Fibroblast of villous mesenchyme (primary cell): ENCODE measurements at places on chromosomes 16 and 17.

DNA sequence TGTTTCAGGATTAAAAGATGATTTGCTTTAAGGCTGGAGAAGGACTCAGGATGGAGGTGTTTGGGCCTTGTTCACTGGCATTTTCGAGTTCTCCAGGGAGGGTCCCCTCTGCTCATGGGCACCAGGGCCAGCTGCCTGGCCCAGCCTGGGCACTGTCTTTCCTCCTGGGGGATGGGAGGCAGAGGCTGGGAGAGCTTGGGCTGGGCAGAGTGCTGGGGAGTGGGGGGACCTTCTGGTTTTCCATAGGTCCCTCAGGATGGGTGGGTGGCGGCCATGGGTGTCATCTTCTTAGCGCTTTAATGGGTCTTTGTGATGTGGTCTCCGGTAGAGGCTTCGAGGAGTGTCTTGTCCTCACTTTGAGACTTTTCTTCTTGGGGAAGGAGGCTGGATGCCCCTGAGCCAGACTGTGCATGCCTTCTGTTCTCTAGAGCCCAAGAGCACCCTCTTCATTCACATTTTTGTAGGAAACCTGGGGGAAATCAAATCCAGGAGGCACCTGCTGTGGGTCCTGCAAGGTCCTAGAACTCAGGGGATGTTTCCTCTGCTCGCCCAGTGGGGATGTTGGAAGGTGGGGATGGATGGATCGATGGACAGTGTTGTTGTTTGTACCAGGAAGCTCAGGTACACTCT, 5.7 kb downstream of the NKD1 start:
- no peak for DNase-seq

GRCh38 chr17:2723505-2723996, 12.0 kb upstream of the CLUH start:
- no peak for DNase-seq

GRCh38 chr16:20829536-20829935, 23.2 kb downstream of the REXO5 start:
- no peak for DNase-seq

DNA sequence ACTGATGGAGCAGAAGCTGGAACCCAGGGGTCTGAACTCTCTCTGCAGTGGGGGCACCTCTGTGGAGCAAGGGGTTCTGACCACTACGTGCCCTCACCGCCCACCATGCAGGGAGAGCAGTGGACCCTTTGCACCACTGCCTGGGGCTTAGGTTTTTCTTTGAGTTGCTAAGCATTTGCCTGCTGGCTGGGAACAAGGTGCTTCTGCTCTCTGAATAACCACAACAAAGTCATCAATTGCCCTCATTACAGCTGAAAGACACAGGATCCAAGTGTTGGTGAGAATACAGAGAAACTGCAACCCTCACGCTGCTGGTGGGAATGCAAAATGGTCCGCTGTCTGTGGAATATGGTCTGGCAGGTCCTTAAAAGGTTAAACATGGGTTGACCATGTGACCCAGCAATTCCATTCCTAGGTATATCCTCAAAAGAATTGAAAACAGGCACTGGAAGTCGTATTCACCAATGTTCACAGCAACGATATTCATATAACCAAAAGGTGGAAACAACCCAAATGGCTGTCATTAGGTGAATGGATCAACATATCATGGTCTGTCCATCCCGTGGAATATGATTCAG, 22.8 kb downstream of the NLRC3 start:
- DNase-seq: no peak

DNA sequence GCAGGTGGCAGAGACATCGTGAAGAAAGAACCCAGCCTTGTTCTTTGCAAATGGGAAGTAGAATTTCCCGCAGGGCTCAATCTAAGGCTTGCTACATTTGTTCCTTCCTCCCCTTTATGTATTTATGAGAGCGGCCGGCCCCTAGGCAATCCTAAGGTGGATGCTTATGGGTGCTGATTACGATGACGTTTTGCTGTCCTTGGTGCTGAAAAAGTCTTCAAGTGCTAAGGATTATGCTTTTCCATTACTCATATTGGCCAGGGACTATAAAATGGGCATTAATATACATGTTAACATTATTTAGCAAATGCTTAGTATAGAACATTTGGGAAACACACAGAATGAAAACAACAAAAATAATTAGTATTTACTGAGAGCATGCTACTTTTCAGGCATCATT, 313.3 kb upstream of the XYLT1 start:
- DNase-seq: peak; percentile 58

DNA sequence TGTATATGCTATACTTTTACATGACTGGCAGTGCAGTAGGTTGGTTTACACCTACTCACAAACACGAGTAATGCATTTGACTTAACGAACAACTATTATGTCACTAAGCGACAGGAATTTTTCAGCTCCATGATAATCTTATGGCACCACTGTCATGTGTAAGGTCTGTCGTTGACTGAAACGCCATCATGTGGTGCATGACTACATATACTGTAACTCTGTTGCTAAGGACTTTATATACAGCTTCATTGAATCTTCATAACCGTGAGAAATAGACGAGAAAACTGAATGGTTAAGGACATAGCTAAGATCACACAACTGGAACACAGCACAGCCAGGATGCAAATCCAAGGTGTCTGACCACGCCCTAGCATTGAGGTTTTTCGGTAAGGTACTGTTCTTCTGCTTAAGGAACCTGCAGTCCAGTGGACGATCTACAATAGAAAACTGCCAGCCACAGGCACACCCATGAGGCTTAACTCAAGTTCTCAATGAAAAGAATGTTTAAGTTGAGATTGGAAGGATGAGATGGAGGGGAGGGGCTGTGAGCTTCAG, 3.3 kb downstream of the CFAP20 start:
- DNase-seq: peak; percentile 35

DNA sequence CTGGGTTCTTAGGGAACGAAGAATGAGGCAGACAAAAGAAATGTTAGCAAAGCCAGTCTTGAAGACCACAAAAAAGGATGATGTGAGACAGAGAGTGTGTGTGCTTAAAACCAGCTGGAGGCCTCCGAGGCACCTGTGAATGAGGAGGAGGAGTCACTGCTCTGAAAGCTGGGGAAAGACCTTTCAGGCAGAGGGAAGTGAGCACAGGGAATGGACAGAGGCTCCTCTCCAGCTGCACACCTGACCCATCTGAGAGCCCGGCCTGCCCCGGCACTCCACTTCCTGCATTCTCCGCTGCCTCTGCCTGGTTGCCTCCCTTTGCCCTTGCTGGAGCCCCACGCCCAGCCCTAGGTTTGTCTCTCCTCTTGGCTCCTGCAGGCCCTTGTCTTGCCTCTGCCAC, 55.2 kb upstream of the SREBF1 start:
- no peak for DNase-seq

DNA sequence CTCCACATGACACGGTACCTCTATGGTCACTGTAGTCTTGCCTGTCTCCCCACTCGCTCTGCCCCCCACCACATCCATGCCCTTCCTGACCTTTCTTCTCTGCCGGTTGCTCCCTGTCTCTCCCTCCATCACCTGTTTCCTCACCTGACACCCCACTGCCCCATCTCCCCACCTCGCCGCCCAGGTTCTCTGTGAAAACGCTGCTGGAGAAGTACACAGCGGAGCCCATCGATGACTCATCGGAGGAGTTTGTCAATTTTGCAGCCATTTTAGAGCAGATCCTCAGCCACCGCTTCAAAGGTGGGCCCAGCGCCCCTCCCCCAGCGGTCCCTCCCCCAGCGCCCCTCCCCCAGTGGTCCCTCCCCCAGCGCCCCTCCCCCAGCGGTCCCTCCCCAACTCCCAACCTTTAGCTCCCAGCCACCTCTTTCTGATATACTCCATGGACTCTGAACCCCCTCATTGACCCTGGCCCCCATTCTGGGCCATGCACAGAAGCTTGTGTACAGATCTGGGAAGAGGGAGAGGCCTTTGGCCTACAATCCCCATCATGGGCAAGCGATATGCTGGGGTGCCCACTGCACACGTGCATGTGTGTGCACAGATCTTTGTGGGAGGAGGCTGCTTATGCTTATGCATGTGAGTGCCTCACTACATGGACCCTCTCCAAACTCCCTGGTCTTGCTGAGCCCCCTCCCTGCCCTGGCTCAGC, 4.1 kb downstream of the RUNDC3A start:
- no peak for DNase-seq

- DNase-seq: no peak
Measured at GRCh38 chr16:57759541-57760356, 24.2 kb downstream of the KATNB1 start.

GRCh38 chr17:75830164-75831031, 13.8 kb downstream of the UNC13D start:
- DNase-seq: no peak

GRCh38 chr17:29159306-29159860, 20.8 kb downstream of the MYO18A start:
- DNase-seq: peak; percentile 52

DNA sequence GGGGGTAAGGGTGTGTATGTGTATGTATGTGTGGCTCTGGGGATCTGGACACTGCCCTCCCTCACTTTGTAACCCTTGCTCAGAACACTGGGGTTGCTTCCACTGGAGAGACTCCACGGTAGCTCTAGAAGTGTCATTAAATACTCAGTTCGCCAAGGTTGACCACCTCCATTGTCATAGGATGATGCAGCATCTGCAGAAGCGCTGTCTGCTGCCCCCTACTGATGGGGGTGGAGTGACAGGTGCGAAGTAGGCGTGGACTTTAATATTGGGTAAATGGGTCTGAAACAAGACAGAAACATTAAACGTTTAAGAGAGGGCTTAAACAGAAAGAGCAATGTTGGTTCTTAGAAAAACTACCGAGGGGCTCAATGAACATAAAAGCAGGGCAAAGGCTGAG, 35.5 kb upstream of the STAC2 start:
- DNase-seq: no peak

DNA sequence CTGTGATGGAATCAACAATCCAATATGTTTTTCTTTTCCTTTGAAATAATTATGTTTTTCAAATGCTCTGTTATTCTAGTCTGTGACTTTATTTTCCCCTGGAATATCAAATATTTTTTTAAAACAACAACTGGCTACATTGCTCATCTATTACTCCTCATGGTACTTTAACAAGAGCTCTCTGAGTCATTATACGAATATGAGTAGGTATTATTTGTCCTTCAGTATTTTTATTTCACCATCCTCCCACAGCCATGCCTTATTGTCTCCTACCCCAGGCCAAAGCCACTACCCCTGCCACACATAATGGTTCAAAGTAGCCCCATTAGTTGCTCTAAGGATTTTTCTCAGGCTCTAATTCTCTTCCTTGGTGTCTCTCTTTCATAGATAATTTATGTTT, 1572.3 kb downstream of the CDH8 start:
- DNase-seq: no peak

GRCh38 chr16:84874004-84874435, 54.2 kb downstream of the CRISPLD2 start:
- no peak for DNase-seq

GRCh38 chr17:34930283-34930682, 31.0 kb downstream of the CCT6B start:
- DNase-seq: no peak

GRCh38 chr16:67129422-67129821, 19.7 kb downstream of the PHAF1 start:
- no peak for DNase-seq

DNA sequence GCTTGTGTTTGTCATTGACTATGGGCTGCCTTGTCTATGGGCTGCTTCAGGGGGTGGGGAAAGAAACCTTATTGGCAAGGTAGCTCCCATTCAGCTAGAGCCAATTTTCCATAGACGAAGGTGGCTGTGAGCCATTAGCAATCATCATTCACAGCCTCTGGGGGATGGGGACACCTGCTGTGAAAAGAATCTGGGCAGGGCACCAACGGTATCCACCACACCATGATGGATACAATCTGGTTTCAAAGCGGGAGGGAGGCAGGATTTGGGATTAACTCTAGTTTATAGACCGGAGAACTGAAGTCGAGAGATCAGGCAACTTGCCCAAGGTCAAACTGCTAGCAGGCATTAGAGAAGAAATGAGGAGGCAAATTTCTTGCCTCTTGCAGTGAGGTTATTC, 182.3 kb downstream of the SHISA9 start:
- DNase-seq: no peak

DNA sequence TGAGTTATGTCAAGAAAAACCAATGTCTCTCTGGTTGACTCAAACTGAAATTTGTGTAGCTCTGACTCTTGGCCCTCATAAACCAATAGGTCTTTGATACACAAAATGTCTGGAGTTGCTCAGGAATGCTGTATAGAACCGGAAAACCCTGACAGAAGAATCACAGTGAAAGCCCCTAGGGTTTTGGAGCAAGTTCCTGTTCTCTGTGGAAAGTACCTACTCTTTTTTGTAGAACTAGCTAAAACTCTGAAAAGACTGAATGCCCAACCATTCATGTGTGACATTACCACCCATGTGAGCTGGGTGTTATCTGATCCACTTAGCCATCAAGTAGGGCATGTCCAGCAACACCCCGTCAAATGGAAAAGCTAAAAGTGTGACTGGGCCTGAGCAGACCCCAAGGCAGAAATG, 28.8 kb downstream of the CCL4 start:
- no peak for DNase-seq

DNA sequence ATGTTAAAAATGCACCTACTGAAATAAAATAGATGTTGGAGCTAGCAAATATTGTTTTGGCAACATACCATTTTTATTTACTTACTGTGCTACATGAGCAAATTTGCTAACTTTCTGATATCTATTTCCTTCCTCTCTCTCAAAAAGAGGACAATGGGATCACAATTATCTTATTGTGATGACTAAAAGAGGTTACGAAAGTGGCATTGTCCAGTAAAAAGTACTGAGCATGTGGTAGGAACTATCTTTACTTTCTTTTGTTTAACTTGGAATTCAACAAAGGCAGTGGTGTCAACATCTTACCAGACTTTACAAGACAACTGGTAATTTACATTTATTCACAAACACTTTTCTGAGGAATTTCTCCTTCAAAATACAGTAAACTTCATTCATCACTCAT, 1542.6 kb upstream of the CDH8 start:
- no peak for DNase-seq

GRCh38 chr17:921161-921560, 58.4 kb downstream of the NXN start:
- peak; percentile 58 for DNase-seq

GRCh38 chr16:168424-168823, 2.6 kb downstream of the HBM start:
- DNase-seq: no peak
